ENCODE measurements at places on chromosomes 6 and 20.

DNA sequence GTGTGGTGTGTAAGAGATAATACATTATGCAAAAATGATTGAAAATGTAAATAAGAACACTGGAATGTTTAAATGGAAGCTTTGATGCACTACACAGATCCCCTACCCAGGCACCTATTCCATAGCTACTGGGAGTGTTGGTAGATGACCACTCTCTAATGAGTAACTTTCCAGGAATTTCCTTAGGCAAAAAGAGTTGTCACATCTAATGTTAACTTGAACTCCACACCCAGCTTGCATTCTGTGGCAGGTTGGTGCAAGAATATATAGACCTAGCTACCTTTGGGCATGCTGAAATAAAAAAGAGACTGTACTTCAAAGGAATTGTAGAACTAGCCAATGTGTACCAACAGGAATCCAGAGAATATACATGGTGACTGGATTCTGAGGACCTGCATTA, 1254.2 kb upstream of the EYS start:
- H3K4me3 ChIP-seq = no peak overlapping the region
- H3K36me3 ChIP-seq = no peaks in the 10 kb centered on the region
- H3K27me3 ChIP-seq = no peaks in the 10 kb centered on the region
- no peaks in the 10 kb centered on the region for H3K4me1 ChIP-seq
- DNase-seq = no peak
- H3K27ac ChIP-seq = no peak overlapping the region

- no peak for DNase-seq
- H3K4me3 ChIP-seq = no peak overlapping the region
- H3K36me3 ChIP-seq = no peaks in the 10 kb centered on the region
- H3K27me3 ChIP-seq = peaks cover 70% of the 10 kb centered on the region
Observed at GRCh38 chr20:62368976-62369814, 2.1 kb upstream of the LAMA5 start.

GRCh38 chr20:54938707-54939106, 463.3 kb downstream of the DOK5 start:
- H3K4me1 ChIP-seq = no peaks in the 10 kb centered on the region
- no peaks in the 10 kb centered on the region for H3K27me3 ChIP-seq
- no peak overlapping the region for H3K4me3 ChIP-seq
- DNase-seq = no peak
- H3K36me3 ChIP-seq = no peaks in the 10 kb centered on the region

- H3K36me3 ChIP-seq = no peaks in the 10 kb centered on the region
- H3K4me3 ChIP-seq = no peak overlapping the region
- H3K4me1 ChIP-seq = no peaks in the 10 kb centered on the region
- no peaks in the 10 kb centered on the region for H3K27me3 ChIP-seq
- H3K27ac ChIP-seq = no peak overlapping the region
- DNase-seq = no peak
Observed at GRCh38 chr20:8740265-8740664, 328.6 kb upstream of the PLCB4 start.

DNA sequence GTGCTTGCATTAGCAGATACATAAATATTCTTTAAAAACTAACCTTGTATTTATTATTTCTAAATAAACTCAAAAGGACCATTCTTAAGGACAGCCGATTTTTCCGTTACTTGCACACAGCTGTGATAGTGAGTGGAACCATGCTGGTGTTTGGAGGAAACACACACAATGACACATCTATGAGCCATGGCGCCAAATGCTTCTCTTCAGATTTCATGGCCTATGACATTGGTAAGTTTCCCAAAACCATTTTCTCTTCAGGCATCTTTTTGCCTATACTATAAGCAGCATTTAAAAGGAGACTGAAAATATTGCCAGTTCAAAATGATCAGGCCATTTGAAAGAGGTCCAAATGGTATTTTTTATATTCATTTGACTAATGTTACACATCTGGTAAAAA, 92.3 kb downstream of the ATRN start:
- H3K4me1 ChIP-seq = no peaks in the 10 kb centered on the region
- DNase-seq = no peak
- no peak overlapping the region for H3K4me3 ChIP-seq

DNA sequence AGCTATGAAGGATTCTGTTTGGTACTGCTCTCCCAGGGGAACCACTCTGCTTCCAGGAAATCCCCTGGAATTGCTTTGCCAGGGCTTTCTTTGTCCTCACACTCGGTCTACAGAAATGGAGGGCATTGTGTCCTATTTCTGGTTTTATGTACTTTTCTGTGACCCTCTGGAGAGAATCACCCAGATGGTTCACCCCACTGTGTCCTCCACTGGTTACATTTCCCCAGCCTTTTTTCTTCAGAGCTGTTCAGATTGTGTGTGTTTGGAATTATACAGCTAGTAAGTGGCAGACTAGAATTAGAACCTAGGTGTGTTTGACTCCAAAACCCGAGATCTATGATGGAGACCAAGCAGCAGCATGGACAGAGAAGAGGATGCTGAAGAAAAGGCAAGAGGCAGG, 80.8 kb downstream of the CD164 start:
- H3K27ac ChIP-seq = no peak overlapping the region
- no peaks in the 10 kb centered on the region for H3K27me3 ChIP-seq
- H3K36me3 ChIP-seq = no peaks in the 10 kb centered on the region
- no peak for DNase-seq

GRCh38 chr20:36231331-36231730, 4.9 kb upstream of the AAR2 start:
- peaks cover 3% of the 10 kb centered on the region for H3K4me1 ChIP-seq
- H3K4me3 ChIP-seq = no peak overlapping the region
- no peak overlapping the region for H3K27ac ChIP-seq
- H3K27me3 ChIP-seq = no peaks in the 10 kb centered on the region
- no peak for DNase-seq
- H3K36me3 ChIP-seq = no peaks in the 10 kb centered on the region

DNA sequence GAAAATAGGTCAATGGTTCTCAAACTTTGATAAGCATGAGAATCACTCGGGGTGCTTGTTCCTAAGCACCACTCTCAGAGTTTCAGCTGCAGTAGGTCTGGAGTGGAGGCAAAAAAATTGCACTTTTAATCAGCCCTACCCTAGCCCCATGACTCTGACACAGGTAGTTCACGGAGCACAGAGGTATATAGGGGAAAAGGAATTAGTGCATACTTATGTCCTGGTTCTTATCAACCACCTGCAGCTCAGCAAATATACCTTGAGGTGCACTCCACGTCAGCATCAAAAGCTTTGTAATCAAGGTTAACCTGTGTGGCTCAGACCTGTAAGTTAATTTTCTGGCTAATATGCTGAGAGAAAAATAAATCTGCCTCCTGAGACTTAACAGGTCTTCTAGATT, 138.8 kb upstream of the HMGN3 start:
- DNase-seq = no peak
- H3K4me3 ChIP-seq = no peak overlapping the region
- no peaks in the 10 kb centered on the region for H3K27me3 ChIP-seq
- no peaks in the 10 kb centered on the region for H3K4me1 ChIP-seq
- no peaks in the 10 kb centered on the region for H3K36me3 ChIP-seq
- no peak overlapping the region for H3K27ac ChIP-seq

DNA sequence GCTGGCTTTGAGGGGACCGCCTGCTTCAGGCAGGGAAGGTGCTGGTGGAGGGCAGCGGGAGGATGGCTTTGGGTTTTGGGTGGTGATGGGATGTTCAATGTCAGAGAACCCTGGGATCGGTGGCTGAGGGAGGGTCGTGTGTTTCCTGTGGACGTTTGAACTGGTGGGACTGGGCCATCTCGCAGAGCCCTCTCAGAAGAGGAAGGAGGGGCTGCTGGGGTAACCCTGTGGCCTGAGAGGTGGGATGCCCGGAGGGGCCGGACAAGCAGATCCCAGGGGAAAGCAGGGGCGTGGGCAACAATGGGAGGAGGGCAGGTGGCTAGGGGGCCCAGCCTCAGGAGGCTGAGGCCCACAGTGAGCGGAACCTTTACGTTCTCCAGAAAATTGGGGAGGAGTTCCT, 34.9 kb downstream of the PYGB start:
- no peak overlapping the region for H3K27ac ChIP-seq
- no peak for DNase-seq
- H3K4me1 ChIP-seq = no peaks in the 10 kb centered on the region
- no peaks in the 10 kb centered on the region for H3K27me3 ChIP-seq
- peaks cover 83% of the 10 kb centered on the region for H3K36me3 ChIP-seq
- H3K4me3 ChIP-seq = no peak overlapping the region

DNA sequence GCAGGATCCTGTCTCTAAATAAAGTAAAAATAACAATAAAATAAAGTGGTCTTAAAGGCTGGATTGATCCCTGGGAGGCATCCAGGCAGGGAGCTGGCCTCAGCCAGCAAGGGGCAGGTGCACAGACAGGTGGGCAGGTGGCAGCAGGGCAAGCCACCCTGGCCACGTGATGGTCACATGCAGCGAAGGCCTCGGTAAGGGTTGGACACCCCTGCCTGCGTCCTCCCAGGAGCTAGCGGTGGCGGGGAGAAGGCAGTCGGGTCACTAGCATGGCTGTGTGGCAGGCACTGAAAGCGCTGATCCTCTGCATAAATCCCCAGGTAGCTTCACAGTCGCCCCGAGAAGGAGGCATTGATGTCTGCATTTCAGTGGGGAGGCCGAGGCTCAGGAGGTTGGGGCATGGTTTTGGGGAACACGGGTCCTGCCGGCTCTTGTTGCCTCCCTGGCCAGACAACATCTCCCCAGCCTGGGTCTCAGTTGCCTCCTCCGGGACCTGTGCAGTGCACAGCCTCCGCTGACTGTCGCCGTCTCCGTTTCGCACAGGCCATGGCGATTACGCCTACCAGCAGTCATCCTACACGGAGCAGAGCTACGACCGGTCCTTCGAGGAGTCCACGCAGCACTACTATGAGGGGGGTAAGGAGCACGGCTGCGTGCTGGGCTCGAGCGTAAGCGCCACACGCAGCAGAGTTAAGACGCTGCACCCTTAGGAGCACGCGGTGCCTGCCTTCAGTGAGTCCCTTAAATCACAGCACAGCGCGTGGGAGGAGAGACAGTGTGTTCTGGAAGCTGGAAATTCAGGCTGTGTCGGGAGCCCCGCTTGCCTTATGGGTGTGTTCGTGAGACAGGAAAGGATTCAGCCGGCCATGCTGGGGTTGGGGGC, 17.7 kb upstream of the MTG2 start:
- no peaks in the 10 kb centered on the region for H3K4me1 ChIP-seq
- DNase-seq = no peak
- no peak overlapping the region for H3K27ac ChIP-seq
- H3K27me3 ChIP-seq = no peaks in the 10 kb centered on the region
- H3K36me3 ChIP-seq = peaks cover 43% of the 10 kb centered on the region
- H3K4me3 ChIP-seq = no peak overlapping the region

GRCh38 chr6:16278048-16278724, 39.8 kb downstream of the GMPR start:
- no peaks in the 10 kb centered on the region for H3K27me3 ChIP-seq
- no peaks in the 10 kb centered on the region for H3K36me3 ChIP-seq

DNA sequence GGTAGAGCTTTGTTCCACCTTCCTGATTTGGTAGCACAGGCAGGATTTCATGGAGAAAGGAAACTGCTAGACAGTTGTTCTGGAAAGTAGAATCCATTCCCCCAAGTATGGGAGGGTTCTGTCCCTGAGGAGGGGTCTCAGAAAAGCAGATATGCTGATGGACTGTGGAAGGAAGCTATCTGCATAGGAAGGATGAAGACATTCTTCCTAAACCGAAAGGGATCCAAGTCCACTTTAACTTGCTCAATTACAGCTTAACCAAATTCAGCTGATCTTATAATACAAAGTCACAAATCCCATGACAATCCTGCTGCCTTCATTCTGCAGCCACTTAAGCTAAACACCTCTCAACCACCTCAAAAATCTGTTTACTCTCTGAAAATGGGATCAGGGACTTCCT, 2.6 kb downstream of the MAN1A1 start:
- H3K4me1 ChIP-seq = peaks cover 11% of the 10 kb centered on the region
- H3K27ac ChIP-seq = no peak overlapping the region
- no peak for DNase-seq
- H3K4me3 ChIP-seq = peak overlapping the region; percentile 83
- peaks cover 8% of the 10 kb centered on the region for H3K27me3 ChIP-seq

DNA sequence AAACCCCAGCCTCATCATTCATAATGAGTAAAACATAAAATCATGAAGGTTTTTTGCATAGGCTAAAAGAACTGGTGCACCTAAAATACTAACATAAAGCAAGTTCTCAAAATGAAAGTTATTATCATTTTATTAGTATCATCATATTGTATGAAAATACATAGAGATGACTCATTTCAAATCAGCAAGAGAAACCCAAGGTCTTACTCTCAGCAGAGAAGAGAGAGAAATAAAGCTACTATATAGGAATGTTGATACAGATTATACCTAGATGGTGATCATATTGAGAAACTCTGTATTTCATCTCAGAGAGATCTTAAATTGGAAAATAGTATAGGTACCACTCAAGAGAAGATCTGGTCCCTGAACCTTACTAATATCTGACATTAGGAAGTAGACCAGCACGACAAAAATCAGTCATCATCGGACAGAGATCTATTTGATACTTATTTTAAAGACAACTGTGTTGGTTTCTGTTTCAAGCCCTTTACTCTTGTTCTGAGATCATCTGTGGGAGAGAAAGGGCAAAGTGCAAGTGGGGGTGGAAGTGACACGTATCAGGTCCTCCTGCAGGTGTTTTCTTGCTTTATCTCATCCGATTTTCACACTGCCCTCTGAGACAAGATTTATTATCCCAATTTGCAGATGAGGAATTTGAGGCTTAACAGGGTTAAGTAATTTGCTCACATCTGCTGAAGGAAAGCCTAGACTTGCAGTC, 532.3 kb downstream of the MAFB start:
- H3K27ac ChIP-seq = no peak overlapping the region
- H3K27me3 ChIP-seq = no peaks in the 10 kb centered on the region
- DNase-seq = no peak
- H3K4me1 ChIP-seq = no peaks in the 10 kb centered on the region
- H3K4me3 ChIP-seq = no peak overlapping the region

DNA sequence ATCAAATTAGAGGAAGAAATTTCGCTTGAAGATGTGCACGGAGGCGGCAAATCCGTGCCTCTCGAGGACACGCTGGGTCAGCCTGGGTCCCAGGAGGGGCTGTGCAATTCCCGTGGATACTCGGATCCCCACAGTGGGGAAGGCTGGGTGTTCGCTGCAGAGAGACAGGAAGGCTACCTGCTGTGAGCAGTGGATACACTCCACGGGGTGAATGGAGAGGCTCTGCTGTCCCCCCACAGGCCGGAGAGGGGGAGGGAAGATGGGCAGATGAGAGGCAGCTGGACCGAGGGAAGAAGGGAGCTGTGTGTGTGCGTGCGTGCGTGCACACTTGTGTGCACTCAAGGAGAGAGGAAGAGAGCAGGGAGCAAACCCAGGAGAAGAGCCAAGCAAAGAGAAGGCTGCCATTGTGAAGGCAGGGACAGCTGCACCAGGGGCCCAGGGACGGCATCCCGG, 57.3 kb downstream of the SULF2 start:
- peaks cover 27% of the 10 kb centered on the region for H3K4me1 ChIP-seq
- DNase-seq = no peak
- H3K27ac ChIP-seq = no peak overlapping the region
- no peaks in the 10 kb centered on the region for H3K27me3 ChIP-seq
- no peak overlapping the region for H3K4me3 ChIP-seq
- H3K36me3 ChIP-seq = no peaks in the 10 kb centered on the region

Measured in thymus (tissue), 14 donors.